ENCODE measurements at places on chromosomes 1 and 21.

- DNase-seq = no peak
Measured at GRCh38 chr1:182340233-182341058, 51.1 kb downstream of the GLUL start.

DNA sequence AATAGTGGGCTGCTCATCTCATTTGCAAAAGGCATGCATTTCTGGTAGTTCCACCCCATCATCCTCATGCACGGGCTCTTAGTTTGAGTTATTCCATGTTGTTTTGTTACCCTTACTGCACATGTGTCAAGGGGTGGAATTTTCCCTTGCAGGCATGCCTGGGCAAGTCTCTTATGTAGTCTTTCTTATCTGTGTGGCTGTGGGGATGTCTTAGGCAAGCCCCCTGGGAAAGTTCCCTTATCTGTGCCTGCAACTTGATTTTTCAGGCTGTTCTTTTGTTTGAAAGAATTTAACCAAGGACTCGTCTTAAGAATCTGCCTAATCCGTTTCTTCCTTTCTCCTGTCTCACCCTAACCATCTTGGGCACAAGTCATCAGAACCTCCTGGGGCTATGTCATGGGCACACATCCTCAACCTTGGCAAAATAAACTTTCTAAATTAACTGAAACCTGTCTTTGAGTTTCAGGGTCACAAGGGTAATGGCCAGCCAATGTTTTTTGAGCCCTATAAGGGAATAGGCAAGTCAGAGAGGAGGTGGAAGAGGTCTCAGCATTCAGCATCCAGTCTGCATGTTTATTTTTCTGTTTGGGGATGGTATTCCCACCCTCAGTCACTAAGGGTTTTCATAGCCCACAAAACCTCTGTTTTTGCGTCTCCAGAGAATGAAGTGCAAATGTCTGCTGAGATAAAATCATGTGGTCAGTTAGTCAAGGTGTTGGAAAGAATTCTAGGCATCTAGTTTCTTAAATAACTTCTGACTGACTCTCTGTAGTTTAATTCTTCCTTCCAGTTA, 579.7 kb downstream of the PLA2G4A start:
- DNase-seq = no peak

DNA sequence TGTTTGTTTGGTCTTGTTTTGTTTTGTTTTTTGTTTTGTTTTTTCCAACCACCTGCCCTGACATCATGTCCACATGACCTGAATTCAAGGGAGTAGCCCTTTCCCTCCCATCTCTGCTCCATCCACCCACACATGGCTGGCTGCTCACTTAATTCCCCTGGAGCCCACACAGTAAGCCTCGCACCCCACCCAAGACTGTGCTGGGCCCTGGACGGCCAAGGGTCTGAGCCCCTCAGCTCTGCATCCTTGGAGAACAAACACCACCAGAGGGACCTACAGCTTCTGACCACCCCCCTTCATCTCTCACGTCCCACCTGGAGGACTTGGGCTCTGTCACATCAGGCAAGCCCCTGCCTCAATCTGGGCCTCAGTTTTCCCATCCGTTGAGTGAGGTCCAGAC, 39.1 kb downstream of the MATN1 start:
- no peak for DNase-seq

DNA sequence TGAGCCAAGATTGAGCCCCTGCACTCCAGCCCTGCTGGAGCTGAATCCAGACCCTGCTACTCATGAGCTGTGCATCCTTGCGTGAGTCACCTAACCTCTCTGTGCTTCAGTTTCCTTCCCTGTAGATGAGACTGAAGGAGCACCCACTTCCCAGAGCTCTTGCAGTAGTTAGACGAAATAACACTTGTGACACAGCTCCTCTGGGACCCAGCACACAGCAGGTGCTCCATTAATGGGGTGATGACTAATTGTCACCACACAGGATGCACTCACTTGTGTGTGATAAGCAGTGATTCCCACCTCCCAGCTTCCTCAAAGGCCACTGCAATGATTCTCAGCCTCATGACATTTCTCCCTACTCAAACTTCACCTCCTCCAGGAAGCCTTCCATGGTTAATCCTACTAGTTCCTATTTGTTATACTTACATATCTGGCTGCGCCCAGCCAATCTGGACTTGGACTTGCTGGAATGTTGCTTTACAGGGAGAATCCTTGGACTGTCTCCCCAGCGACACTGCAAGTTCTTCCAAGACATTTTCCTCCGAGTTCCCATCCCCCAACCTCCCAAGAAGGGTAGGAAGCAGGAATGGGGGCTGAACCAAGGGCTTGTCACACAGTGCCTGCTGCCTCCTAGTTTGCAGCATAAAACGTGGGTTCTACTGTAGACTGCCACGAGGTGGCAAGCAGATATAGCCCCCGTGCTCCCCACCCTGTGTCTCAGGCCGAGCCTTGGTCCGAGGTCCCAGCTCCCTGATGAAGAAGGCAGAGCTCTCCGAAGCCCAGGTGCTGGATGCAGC, 17.2 kb downstream of the DRAXIN start:
- no peak for DNase-seq

- no peak for DNase-seq
Measured at GRCh38 chr1:61287734-61288133, 205.4 kb downstream of the NFIA start.

DNA sequence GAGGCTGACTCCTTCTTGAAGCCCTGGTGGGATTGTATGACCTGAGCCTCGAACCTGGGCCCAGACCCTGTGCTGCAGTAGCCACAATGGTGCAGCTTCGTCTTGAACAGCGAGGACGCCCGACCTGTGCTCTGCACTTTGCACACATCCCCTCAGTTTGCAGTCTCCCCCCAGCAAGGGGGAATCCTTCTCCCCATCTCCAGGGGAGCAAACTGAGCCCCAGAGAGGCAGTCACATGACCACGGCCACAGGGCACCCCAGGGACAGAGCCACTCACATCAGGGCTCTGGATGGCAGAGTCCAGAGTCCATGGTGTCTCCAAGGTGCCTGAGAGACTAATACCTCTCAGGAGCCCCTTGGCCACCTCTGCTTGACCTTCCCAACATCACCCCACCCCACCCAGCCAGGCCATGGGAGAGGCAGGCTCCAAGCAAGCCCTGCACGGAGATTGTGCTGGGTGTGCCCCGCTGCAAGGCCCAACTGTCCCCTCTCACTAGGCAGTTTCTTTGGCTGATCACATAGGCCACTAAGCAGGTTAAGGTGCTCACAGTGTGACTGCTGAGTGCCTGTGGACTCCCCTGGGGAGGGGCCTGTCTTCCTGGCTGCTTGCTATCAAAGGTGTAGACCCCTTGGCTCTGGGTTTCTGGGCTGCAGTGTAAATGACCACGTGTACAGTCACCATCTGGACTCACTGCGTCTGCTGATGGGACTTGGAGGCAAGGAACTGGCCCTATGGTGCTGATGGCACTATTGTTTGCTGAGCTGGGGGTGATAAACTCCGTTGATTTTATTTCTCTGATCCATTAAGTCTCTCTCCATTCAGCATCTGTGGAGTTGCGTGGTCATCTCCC, 398.1 kb downstream of the MATN1 start:
- DNase-seq = no peak

DNA sequence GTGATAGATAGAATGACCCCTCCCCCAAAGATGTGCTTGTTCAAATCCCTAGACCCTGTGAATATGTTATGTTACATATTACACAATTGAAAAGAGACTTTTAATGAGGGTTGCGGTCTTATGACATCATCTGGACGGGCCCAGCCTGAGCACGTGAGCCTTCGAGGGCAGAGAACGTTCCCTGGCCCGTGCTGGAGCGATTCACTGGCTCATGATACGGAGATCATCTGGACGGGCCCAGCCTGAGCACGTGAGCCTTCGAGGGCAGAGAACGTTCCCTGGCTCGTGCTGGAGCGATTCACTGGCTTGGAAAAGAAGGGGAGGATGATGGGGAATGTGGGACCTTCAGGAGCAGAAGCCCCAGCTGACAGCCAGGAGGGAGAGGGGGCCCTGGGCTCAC, 34.4 kb upstream of the COL18A1 start:
- no peak for DNase-seq

DNA sequence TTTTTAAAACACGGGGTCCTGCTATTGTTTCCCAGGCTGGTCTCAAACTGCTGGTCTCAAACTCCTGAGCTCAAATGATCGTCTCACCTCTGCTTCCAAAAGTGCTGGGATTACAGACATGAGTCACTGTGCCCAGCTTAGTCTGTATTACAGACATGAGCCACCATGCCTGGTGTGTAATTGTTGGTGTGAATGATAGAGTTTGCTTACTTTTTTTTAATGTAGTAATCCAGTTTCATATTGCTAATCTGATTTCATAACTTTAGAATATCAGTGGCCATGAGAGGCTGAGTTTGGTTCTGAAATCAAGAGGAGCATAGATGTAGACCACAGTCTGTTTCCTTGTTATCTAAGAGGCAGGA, 3.4 kb downstream of the EPB41 start:
- DNase-seq = peak; percentile 18

- no peak for DNase-seq
Measured at GRCh38 chr1:182056601-182057366, 4.7 kb downstream of the ZNF648 start.

- no peak for DNase-seq
Measured at GRCh38 chr1:176795929-176796328, 333.0 kb downstream of the PAPPA2 start.

- no peak for DNase-seq
Measured at GRCh38 chr1:174194461-174194860, 35.1 kb downstream of the RABGAP1L start.

DNA sequence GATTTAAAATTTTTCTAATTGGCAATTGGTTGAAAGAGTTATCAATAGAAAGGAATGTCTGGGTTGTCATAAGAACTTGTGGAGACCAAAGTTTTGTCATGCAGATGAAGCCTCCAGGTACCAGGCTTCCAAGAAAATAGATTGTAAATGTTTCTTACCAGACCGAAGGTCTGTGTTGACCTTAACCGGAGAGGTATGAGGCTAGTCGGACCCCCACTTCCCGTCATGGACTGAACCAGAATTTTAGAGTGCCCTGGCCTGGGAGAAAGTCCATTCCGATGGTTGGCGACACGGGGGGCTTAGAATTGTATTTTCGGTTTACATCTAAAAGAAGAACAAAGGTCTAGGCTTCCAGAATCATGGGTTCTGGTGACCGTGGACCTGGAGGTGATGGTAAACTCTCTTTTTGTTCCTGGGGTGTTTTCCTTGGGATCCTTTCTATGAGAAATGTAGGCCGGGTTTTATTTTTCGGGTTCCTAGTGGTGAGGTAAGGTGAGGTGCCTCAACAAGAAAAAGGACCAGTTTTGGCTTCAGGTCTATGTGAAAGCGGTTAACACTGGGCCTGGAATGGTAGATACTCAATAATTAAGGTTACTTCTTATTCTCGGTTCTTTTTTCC, 405 bp upstream of the UHMK1 start:
- no peak for DNase-seq

- no peak for DNase-seq
Measured at GRCh38 chr1:3049164-3049563, 19.8 kb upstream of the PRDM16 start.

Measured in activated CD4-positive, alpha-beta T cell treated with anti-CD3 and anti-CD28 coated beads for 24 hours (primary cell).